Activated CD8-positive, alpha-beta T cell treated with anti-CD3 and anti-CD28 coated beads, Interleukin-2, amount 10 ng/mL, durations not matched to agents 7 days and 5 days (primary cell): ENCODE measurements at places on chromosomes 16 and 17. TPM values are rescaled to one million over a fixed set of nuclear protein-coding genes. Genes with fewer than 3 reads are reported as not detected.

The AOC2 gene
- 2.1 TPM for total RNA-seq

The VTN gene
- total RNA-seq, result not detected

The RAMP2 gene
- not detected for total RNA-seq

DNA sequence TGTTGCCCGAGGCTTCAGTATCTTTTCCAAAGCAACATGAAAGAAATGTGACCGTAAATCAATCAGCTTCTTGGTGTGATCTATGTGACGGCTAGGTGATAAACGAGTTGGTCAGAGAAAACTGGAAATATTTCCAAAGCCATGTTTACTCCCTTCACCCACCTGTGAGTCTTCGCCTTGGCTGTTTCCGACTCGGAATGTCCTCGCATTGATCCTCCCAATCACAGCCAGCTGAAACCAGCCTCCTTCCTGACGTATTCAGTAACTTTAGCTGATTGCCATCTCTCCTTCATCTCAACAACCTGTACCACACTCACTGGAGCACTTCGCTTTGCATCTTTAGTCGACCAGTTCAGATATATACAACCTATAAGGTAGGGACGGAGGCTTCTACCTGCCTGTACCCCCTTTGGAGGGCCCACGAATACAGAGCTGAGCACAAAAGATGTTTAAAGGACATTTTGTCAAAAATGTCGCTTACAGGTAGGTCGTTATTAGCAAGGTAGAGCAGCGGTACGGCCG is 705 bp downstream of the KRABD2 start:
- no peak for DNase-seq

DNA sequence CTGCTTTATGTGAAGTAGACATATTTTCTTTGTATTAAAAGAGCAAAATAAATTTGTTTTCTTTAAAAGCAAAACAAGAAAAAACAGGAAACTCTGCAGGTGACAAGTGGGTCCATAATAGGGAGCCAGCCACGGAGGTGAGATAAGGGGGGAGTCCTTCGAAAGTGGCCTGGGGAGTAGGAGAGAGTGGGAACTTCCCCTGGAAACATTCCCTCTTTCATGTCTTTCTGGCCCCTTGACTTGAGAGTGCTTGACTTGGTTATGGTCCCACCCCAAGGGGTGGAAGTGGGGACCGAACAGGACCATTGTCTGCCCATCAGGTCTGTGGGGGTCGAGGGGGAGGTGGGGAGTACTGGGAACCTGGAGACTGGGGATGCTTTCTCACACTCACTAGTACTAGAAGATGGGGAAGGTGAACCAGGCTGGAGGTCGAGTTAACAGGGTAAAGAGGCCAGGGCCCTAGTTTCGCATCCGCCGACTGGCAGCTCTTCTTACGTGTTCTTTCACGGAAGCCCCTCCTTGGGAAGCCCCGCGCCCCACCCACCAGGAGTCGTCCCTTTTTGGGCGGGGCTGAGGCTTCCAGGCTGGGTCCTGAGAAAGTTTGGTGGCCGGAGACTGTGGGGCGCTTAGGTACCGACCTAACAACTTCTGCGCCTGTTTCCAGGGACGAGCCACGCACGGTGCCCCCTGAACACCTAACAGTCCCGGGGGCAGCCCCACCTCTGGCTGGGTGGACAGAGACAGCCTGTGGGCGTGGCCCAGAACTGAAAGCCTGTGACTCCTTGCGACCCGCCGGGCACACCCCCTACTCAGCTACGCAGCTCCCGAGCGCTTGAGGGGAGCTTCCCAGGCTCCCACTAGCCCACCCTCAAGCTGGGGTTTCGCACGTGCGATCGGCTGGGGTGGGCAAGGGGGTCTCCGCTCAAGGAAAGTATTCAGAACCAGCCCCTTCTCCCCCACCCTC is 790 bp downstream of the TRADD start:
- DNase-seq, result peak; percentile 88

GRCh38 chr16:66933776-66934137 is 445 bp downstream of the CIAO2B start:
- DNase-seq, result no peak

GRCh38 chr16:64412578-64413280 is 709.1 kb downstream of the CDH11 start:
- no peak for DNase-seq

GRCh38 chr17:3036800-3037199 is 26.6 kb downstream of the OR1D5 start:
- peak; percentile 0 for DNase-seq
